ENCODE measurements at places on chromosomes 6 and 20.
A peak's percentile ranks its signal among the peaks of the same experiment; 100 is the strongest.

- peak; percentile 94 for DNase-seq
Observed at GRCh38 chr20:62704341-62704948, 4.2 kb upstream of the NTSR1 start.

- DNase-seq: no peak
Observed at GRCh38 chr20:23048283-23049200, 930 bp downstream of the THBD start.

DNA sequence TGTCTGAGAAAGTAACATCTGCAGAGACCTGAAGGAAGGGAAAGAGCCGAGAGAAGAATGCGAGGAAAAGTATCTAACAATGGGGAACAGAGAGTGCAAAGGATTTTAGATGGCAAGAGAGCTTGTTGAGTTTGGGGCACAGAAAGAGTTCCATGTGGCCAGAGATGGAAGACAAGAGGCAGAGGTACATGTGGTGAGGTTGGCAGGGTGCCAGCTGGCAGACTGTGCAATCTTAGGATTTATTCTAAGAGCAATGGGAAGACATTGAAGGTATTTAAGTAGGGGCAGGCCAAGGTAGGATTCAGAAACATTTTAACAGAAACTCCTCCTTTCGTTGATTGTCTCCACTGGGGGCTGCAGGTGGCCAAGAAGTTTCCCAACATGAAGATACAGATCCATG, 20.4 kb upstream of the LBP start:
- DNase-seq: no peak

DNA sequence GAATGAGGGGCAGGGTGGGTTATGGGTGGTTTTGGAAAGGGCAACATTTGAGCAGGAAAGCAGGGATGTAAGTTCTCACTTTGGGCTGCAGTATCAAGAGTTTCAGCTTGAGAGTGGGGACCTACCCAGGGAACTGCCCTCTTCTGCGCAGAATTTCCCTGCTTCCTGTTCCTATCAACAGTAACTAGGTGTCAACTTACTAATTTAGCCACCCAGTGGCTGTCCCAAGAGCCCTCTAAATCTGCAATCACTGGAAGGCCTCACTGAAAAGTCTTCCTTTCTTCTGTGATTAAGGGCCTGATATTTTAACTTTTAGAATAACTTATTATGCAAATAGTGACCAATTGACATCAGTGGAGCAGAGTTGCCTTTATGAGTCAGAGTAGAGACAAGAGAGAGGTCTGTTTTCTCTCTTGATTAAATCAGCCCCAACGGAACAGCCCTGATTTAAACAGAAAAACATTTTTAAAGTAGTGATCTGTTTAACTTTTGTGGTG, 118.2 kb upstream of the RIPOR2 start:
- DNase-seq: no peak

GRCh38 chr6:12709556-12710232, 6.9 kb upstream of the PHACTR1 start:
- no peak for DNase-seq
